ENCODE measurements at places on chromosomes 5 and 9. TPM values are rescaled to one million over a fixed set of nuclear protein-coding genes. Genes with fewer than 3 reads are reported as not detected.

The CREBRF gene
- total RNA-seq = 8.5 TPM

The NSG2 gene
- not detected for total RNA-seq

The CENPK gene
- total RNA-seq = 33.7 TPM

The PCDHB15 gene
- total RNA-seq = 2.7 TPM

The GPR151 gene
- not detected for total RNA-seq

Measured in A375 (cell line).